Kidney (tissue), 22 donors: ENCODE measurements at places on chromosomes 1 and 21. TPM values are rescaled to one million over a fixed set of nuclear protein-coding genes. Genes with fewer than 3 reads are reported as not detected.
A peak's percentile ranks its signal among the peaks of the same experiment; 100 is the strongest.

DNA sequence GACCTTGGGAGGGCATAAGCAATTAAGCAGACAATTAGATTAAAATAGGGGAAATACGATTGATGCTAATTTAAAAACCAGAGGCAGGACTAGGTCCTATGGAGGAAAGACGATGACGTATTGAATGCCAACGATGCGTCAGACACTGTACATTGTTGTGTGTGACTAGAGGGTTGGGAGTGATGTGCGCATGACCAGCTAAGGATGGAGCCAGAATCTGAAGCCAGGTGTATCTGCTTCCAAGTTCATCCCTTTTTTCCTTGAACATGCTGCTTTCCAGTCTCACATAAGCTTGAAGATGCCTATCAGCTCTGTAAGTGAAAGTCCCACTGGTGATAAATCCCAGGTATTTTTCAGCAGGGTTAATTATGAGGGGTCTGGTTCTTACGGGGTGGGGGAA, 576.2 kb downstream of the MATN1 start:
- DNase-seq: no peak

- no peak for DNase-seq
Observed at GRCh38 chr1:228275179-228275429, 67.3 kb downstream of the OBSCN start.

GRCh38 chr1:185906186-185906585, 172.0 kb downstream of the HMCN1 start:
- DNase-seq: no peak

DNA sequence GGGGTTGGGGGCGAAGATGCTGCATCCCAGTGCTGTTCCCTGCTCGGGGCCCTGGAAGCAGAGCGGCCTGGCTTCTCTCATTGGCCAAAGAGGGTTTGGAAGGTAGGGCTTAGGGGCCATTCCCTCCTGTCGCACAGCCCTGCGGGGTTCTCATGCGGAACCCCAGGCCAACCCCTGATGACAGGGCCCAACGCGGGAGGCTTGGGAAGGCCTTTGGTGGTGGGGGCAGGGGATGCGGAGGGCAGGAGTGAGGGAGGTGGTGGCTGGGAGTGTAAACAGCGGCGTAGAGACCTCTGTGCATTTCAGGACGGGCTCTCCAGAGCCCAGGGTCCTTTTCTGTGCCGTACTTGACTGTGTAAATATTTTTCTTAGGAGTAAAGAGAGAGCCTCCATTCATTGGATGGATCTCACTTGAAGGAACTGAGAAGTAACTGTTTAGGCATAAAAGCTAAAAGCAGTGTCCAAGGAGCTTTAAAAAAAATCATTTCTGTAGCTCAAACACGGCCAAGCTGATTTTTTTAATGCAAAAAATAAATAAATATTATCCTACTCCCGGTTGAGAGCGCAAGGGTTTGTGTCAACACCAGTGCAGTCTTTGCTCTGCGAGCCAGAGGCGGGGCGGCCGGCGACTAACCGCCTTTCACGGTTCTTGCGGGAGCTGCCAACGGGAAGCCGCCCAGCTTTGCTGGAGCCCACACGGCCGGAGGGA, 169.1 kb downstream of the PRDM16 start:
- no peak for DNase-seq

GRCh38 chr1:34149501-34149900, 15.5 kb downstream of the CSMD2 start:
- DNase-seq: no peak

DNA sequence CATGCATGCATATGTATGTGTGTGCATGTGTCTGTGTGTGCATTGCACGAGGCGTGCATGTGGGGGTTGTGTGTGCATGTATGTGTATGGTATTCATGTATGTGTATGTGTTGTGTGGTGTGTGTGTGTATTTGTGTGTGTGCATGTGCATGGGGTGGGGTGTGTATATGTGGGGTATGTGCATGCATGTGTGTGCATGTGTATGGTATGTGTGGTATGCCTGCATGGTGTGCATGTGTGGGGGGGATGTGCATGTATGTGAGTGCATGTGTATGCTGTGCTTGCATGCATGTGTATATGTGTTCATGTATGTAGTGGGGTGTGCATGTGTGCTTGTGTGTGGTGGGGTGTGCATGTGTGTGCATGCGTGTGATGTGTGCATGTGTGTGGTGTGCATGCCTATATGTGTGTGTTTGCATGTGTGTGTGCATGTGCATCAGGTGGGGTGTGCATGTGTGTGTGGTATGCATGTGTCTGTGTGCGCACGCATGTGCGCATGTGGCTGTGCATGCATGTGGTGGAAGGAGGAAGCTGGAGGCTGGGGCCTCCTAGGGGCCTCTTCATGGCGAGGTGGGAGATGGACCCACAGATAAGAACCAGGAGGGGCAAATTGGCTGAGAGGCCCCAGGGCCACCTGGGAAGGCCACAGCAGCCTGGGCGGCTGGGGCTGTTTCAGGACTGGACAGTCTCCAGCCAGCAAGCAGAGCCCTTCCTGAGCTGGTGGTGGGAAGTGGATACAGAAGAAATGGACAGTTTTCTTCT, 35.9 kb upstream of the ARF1 start:
- DNase-seq: no peak

- DNase-seq: no peak
Observed at GRCh38 chr1:23561076-23561812, 1.9 kb upstream of the ID3 start.

GRCh38 chr1:223231011-223231572, 88.0 kb upstream of the TLR5 start:
- no peak for DNase-seq

DNA sequence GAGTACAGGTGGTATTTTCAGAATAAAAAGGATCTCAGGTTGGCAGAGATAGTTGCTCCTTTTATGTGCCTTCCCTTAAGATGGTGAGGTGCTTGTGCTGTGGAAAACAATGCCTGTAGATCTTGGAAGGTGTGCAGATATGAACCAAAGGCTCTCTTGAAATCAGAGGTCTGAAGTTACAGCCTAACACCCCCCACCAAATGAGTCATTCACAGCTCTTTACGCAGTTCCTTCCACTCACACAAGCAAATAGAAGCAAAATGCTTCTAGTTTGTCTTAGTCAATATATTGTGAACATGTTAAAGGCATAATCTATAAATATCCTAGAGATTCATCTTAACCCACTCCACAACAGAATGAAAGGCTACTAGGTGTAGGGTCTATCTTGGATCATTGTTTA, 128.9 kb upstream of the NR5A2 start:
- no peak for DNase-seq

DNA sequence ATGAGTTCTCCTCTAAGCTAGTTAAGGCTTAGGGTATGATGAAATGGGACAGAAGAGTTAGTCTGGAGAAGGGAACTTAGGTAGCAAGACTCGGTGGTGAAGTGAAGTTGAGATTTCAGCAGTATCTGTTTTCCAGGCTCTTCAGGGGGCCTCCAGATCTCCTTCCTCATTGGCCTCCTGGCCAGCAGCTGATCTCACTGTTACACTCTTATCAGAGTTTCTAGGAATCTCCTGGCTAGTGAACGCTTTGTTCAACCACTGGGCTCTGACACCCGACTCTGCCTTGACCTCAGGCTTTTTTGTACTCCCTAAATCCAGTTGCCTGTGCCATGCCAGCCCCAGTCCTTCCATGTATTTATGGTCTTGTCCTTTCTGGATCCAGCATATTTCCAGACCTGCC, 311.0 kb downstream of the ASTN1 start:
- no peak for DNase-seq

DNA sequence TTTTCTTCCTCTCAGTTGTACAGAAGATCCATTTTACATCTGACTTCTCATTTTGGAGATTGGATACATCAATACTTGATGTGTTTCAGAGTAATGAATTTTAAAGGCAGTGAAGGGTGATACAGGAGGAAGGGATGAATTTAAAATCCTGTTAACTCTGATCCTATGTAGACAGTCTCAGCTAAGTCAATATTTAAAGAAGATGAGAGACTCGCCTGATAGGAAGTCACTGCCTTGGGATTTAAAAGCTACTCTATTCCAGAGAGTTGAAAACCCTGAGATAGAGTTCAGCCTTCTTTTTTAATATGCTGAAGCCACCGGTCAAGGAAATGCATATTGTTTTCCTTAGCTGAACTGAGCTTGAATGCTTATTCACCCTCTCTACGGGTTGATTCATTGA, 42.7 kb downstream of the HUNK start:
- no peak for DNase-seq

GRCh38 chr1:226541631-226542622, 6.6 kb upstream of the STUM start:
- peak; percentile 24 for DNase-seq

DNA sequence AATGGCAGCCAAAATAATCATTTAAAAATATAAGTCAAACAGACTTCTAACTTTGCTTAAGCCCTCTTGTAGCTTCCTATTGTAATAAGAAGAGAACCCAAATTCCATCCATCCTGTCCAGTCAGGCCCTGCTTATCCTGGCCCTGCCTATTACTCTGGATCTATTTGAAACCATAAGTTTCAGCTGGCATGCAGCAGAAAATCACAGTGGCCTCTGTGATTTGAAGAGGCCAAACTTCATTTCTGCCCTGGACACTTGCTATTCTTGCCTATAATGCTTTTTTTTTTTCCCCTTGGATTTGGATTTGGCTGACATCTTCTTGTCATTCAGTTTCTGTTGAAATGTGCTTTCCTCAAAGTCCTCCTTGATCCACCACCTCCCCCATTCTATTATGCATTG, 642.8 kb downstream of the USP25 start:
- no peak for DNase-seq

DNA sequence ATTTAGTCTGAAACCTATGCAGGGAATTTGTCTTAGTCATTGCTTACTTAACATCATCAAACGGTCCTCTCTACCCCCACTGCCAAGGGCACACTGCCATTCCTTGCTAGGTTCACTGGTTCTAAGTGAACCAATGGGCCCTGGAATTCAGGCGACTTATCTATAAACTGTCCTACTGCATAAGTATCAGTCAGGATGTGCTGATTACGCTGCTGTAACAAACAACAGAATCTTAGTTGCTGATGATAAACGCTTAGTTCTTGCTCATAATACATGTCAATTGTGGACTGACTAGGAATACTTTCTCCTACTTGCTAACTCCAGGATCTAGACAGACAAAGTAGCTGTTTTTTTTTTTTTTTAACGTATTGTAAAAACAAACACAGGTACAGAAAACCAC, 136.1 kb downstream of the PRDM2 start:
- no peak for DNase-seq

DNA sequence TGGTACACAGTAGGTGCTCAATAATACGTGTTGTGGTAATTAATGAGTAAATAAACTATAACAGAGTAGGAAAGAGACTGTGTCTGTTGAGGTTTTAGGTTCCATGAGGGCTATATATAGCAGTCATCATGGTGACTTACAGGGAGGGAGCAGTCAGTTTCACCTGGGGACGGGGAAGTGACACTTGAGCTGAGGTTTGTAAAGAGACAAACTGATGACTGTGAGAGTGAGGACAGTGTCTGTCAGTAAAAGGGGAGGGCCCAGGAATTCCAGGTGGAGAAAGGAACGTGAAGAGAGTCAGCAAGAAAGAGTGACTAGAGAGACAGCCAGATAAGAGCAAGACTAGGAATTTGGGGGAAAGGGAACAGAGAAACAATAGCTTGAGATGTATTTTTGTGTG, 30.2 kb downstream of the ABCA4 start:
- no peak for DNase-seq

DNA sequence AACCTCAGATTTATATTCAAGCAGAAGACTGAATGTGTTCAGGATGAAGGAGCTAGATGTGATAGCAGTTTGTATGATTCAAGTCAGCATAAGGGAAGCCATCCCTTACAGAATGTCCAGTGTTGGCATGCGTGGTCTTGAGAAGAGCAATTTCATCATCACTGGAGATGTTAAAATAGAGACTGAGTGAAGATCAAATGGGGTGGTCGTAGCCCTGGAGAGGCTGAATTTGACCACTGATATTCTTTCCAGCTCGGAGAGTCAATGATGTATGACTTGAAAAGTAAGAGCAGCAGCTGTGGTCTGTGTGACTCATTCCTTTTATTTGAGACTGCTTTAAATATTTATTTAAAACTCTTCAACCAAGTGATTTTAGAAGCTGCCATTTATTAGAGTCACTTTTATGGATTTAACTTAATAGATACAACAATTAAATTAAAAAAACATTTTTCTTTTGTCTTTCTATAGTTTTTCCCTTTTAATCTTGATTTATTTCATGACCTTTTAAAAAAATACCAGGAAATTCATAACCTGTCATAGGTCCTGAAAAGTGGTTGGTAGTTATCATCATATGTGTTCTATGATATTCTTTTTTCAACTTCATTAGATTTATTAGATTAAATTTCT, 15.5 kb downstream of the FMN2 start:
- no peak for DNase-seq

DNA sequence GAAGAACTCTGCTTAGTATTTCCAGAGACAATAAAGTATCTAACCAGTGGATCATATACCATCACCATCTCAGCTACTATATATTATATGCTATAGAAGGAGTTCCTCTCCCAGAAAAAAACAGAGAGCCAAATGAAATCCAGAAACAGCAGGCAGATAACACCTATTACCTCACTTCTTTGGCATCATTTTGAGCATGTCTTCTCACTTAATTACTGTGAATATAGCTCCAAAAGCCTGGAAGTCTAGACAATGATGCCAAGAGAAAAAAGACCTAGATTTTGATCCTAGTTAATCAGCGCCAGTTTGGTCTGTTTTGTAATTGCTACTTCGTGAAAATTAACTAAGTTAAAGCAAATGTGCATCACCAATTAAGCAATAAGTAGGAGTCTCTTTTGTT, 131.3 kb downstream of the EIF4G3 start:
- DNase-seq: no peak

DNA sequence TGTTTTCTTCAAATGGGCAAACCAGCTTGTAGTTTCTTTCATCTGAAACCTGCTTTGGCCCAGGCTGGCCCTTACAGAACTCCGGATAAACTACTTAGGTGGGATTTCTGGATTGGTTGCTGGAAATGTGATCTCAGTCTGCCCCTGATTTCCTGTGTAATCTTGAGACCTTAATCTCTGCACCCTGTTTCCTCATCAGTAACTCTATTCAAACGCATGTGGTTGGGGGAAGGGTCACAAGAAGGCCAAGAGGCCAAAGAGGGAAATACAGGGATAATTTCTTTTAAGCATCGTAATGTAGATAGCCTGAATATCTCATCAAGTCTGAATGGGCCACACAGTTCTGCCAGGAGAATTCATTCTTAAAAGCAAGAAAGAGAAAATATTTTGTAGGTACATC, 483.6 kb downstream of the LTN1 start:
- no peak for DNase-seq

Gene S100A14
- polyA plus RNA-seq: 35.6 TPM

Gene AMIGO1
- 5.1 TPM for polyA plus RNA-seq

Gene MARK1
- polyA plus RNA-seq: 2.6 TPM

Gene OR2T33
- not detected for polyA plus RNA-seq

Gene KCND3
- 1.2 TPM for polyA plus RNA-seq

Gene SLC25A44
- 29.0 TPM for polyA plus RNA-seq

Gene SYDE2
- polyA plus RNA-seq: 1.3 TPM

Gene DLGAP3
- 0.71 TPM for polyA plus RNA-seq

Gene CHODL
- 1.8 TPM for polyA plus RNA-seq

Gene PYHIN1
- polyA plus RNA-seq: 0.30 TPM
